ENCODE measurements at places on chromosomes 1 and 21. TPM values are rescaled to one million over a fixed set of nuclear protein-coding genes. Genes with fewer than 3 reads are reported as not detected.

The KRTAP10-4 gene
- not detected for total RNA-seq

The CASP9 gene
- 16.8 TPM for total RNA-seq

The SLC6A17 gene
- total RNA-seq = under 0.01 TPM

The KCNT2 gene
- 10.5 TPM for total RNA-seq

The LRRC52 gene
- not detected for total RNA-seq

The OR10Z1 gene
- total RNA-seq = not detected

The LCA5L gene
- total RNA-seq = 0.41 TPM

The ZBTB8B gene
- under 0.01 TPM for total RNA-seq

The SRSF11 gene
- 165 TPM for total RNA-seq

The IQGAP3 gene
- 10.3 TPM for total RNA-seq

The CFAP74 gene
- 0.62 TPM for total RNA-seq

The C1orf185 gene
- not detected for total RNA-seq

Data from tongue (tissue), 3 donors.